ENCODE measurements at places on chromosomes 7 and 10. TPM values are rescaled to one million over a fixed set of nuclear protein-coding genes. Genes with fewer than 3 reads are reported as not detected.

GRCh38 chr7:41065663-41066062 lies 637.2 kb downstream of the INHBA start:
- no peaks in the 10 kb centered on the region for H3K4me1 ChIP-seq
- peaks cover 1% of the 10 kb centered on the region for H3K36me3 ChIP-seq
- H3K27ac ChIP-seq: no peak overlapping the region
- no peak for DNase-seq

- no peak overlapping the region for H3K4me3 ChIP-seq
- no peak overlapping the region for H3K27ac ChIP-seq
- no peaks in the 10 kb centered on the region for H3K36me3 ChIP-seq
Measured at GRCh38 chr10:109931163-109931562, 7.9 kb upstream of the XPNPEP1 start.

- no peak overlapping the region for H3K27ac ChIP-seq
- peaks cover 16% of the 10 kb centered on the region for H3K27me3 ChIP-seq
- no peak for DNase-seq
- H3K4me1 ChIP-seq: no peaks in the 10 kb centered on the region
Measured at GRCh38 chr10:78236416-78237015, 202.9 kb downstream of the RPS24 start.

GRCh38 chr7:70975754-70976153 lies 156.2 kb upstream of the GALNT17 start:
- no peak for DNase-seq
- no peak overlapping the region for H3K4me3 ChIP-seq
- no peaks in the 10 kb centered on the region for H3K36me3 ChIP-seq
- H3K27me3 ChIP-seq: no peaks in the 10 kb centered on the region

BUD31 gene
- total RNA-seq: 218 TPM

PAPOLB gene
- not detected for total RNA-seq

GRCh38 chr7:80902716-80903308 lies 16.0 kb downstream of the SEMA3C start:
- H3K27ac ChIP-seq: no peak overlapping the region
- no peaks in the 10 kb centered on the region for H3K36me3 ChIP-seq
- no peak overlapping the region for H3K4me3 ChIP-seq

DNA sequence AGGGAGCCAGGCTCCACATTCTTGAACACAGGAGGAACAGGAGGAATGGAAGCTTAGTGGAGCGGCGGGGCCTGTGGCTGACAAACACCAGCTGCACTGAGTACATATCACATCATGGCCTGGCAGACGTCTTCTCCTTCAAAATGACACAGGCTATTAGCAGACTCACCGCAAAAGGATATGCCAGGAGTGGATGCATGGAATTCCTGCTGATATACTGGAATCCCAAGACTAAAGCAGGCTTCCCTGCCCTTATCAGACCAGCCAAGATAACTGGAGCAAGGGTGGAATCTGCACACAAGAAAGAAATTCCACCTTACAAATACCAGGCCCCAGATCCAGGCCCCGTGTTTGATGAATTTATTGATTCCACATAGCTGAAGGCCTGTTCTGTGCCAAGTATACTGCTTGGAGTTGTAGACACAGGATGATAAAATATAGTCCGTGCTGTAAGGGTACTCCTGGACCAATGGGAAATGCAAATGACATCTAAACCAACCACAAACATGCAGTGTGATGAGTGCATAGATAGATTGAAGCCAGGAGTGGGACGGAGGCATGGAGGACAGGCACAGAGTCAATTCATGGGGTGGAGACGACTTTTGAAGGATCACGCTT lies 480.5 kb upstream of the ZMIZ1 start:
- no peak overlapping the region for H3K4me3 ChIP-seq
- no peaks in the 10 kb centered on the region for H3K27me3 ChIP-seq
- H3K36me3 ChIP-seq: no peaks in the 10 kb centered on the region
- DNase-seq: no peak
- no peaks in the 10 kb centered on the region for H3K4me1 ChIP-seq

DNA sequence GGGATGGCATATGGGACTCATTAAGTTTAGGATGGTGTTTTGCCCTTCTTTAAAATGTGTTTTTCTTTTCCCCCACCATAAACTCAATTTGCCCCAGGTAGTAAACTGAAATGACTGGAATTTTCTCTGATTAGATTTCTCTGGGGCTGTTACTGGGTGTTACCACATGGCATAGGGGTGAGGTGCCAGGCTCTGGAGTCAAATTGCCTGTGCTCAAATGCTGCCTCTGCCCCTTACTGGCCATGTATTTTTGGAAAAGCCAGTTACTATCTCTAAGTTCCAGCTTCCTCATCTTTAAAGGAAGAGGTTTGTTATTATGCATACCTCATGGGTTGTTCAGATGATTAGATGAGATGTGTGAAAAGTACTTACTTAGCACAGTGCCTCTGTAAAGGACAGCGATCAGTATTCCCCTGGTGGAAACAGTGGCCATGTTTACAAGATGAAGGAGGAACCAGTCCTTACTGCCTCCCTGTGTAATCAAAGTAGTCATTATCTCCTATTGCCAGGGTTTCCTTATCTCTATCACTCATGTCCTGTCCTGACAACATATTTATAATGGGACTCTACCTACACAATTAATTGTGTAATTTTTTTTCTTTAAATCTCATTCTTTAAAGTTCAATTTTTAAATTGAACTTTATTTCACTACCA lies 352.0 kb downstream of the KCNMA1 start:
- peaks cover 5% of the 10 kb centered on the region for H3K4me1 ChIP-seq
- peaks cover 21% of the 10 kb centered on the region for H3K27me3 ChIP-seq
- H3K4me3 ChIP-seq: no peak overlapping the region
- no peak for DNase-seq
- H3K27ac ChIP-seq: no peak overlapping the region

TNKS2 gene
- 48.5 TPM for total RNA-seq

GRCh38 chr10:105838392-105838791 lies 1197.3 kb downstream of the SORCS3 start:
- peak overlapping the region; percentile 59 for H3K4me3 ChIP-seq
- no peak overlapping the region for H3K27ac ChIP-seq
- H3K36me3 ChIP-seq: no peaks in the 10 kb centered on the region
- peaks cover 31% of the 10 kb centered on the region for H3K4me1 ChIP-seq
- no peaks in the 10 kb centered on the region for H3K27me3 ChIP-seq
